ENCODE measurements at places on chromosomes 1 and 21. TPM values are rescaled to one million over a fixed set of nuclear protein-coding genes. Genes with fewer than 3 reads are reported as not detected.

- H3K27ac ChIP-seq, result no peak overlapping the region
- H3K36me3 ChIP-seq, result no peaks in the 10 kb centered on the region
- peak; percentile 90 for DNase-seq
- H3K27me3 ChIP-seq, result no peaks in the 10 kb centered on the region
Observed at GRCh38 chr1:152052606-152053005, 15.8 kb upstream of the S100A11 start.

DNA sequence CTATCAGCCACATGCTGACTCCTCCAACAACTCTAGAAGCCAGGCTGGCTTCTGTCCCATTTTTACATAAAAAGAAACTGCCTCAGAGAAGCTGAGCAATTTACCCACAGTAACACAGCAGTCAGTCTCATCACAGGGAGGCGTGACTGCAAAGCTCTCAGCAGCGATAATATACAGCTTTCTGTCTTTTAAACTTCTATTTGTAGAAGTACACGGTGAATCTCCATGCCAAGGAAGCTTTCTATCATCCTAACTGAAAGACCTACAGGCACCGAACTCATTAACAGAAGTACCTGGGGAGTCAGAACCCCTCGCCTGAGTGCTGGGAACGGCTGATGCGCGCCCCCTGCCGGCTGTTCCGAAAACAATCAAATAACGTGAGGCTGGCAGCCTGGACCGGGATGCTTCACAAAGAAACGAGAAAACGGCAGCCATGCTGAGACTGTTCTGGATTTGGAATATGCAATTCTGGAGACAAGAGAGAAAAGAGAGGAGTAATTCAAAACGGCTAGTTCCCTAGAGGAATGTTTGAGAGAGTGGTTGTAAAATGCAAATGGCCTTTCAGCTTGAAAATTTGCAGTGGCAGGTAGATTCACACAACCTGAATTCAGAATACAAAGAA, 43.5 kb upstream of the RAB4A start:
- no peak overlapping the region for H3K4me3 ChIP-seq
- DNase-seq, result peak; percentile 88
- H3K27ac ChIP-seq, result peak overlapping the region; percentile 95
- no peaks in the 10 kb centered on the region for H3K27me3 ChIP-seq

DNA sequence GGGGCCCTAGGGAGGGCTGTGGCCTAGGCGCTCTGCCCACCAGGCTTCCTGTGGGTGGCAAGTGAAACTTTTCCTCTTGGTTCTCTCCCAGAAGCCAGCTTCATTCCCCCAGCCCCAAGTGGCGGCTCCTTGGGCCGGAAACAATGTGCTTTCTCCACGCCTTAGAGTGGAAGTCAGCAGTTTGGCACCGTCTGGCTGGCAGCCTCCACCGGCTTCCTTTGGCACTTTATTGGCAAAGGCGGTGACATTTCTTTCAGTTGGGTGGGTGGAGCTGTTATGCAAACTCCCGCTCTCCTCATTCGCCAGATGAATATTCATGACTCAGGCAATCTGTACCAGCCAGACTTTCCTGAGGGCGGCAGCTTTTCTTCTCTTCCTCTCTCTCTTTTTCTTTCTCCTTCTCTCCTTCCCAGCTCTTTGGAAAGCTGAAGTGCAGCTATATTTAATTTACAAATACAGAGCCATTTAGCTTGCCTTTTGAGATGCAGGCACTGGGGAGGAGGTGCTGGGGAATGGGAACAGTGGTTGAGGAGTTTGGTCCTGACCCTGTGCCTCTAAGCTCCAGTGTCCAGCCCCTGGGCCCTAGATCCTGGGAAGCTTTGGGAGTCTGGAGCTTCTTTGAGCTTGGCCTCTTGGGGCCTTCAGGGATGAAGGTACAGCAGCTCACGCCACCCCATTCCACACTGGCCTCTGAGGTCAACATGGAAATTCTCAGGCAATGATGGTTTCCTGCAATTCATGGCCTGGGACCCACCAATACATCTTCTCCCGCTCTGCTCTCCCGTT, 67.8 kb upstream of the POU3F1 start:
- no peak overlapping the region for H3K4me3 ChIP-seq
- DNase-seq, result no peak

GRCh38 chr21:44972301-44972814, 32.5 kb downstream of the SLX9 start:
- peaks cover 4% of the 10 kb centered on the region for H3K36me3 ChIP-seq
- DNase-seq, result no peak
- H3K4me3 ChIP-seq, result no peak overlapping the region
- no peaks in the 10 kb centered on the region for H3K4me1 ChIP-seq
- no peaks in the 10 kb centered on the region for H3K27me3 ChIP-seq

- H3K4me1 ChIP-seq, result peaks cover 8% of the 10 kb centered on the region
- no peaks in the 10 kb centered on the region for H3K27me3 ChIP-seq
- H3K27ac ChIP-seq, result no peak overlapping the region
- no peak overlapping the region for H3K4me3 ChIP-seq
Observed at GRCh38 chr1:58900396-58900795, 116.5 kb upstream of the JUN start.

DNA sequence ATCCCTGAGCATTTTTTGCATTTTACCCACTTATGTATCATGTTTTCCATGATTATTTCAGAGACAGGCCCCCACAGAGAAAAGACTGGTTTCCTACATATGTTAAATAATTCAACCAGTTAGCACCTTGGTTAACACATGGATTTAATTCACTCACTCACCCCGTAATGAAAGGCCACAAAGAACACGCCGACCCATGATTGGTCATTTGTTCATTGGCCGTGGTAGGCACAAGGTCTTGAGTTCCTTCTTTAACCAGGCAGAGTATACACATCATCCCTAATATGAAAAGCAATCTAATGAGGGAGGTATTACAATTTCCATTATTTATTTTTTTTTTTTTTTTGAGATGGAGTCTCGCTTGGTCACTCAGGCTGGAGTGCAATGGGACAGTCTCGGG, 50.6 kb downstream of the RPS6KA1 start:
- no peak overlapping the region for H3K4me3 ChIP-seq
- DNase-seq, result no peak
- no peaks in the 10 kb centered on the region for H3K27me3 ChIP-seq
- H3K36me3 ChIP-seq, result peaks cover under 1% of the 10 kb centered on the region
- H3K4me1 ChIP-seq, result no peaks in the 10 kb centered on the region

- DNase-seq, result no peak
- no peaks in the 10 kb centered on the region for H3K27me3 ChIP-seq
Observed at GRCh38 chr21:29843804-29844203, 96.0 kb downstream of the GRIK1 start.

DNA sequence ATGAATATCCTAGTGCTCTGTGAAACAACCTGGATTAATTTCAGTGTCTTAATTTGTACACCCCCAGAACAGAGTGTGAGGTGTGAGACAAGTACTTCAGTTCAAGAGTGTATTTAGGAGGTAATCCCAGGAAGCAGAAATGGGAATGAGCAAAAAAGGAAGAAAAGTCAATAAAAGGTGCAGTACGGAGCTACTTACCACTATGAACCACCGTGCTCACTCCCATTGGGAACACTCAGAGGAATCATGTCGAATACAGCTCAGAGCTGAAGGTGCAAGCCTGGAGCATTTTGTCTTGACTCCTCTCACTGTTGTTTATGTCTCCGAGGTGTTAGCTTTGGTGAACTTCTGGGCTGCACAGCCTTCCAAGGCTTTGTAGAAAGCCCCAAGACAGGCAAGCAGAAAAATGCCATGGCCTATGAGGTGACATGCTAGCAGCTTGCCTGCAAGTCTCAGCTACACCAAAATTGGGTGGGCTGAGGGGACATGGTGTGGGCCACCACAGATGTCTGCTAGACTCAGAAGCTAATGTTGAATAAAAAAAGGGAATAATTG, 7.4 kb upstream of the SVBP start:
- no peak overlapping the region for H3K27ac ChIP-seq
- H3K4me3 ChIP-seq, result no peak overlapping the region
- no peaks in the 10 kb centered on the region for H3K27me3 ChIP-seq
- H3K36me3 ChIP-seq, result no peaks in the 10 kb centered on the region

- no peak for DNase-seq
- no peaks in the 10 kb centered on the region for H3K36me3 ChIP-seq
- no peak overlapping the region for H3K27ac ChIP-seq
- no peak overlapping the region for H3K4me3 ChIP-seq
- H3K4me1 ChIP-seq, result no peaks in the 10 kb centered on the region
- no peaks in the 10 kb centered on the region for H3K27me3 ChIP-seq
Observed at GRCh38 chr1:43495204-43495603, 35.5 kb upstream of the PTPRF start.

DNA sequence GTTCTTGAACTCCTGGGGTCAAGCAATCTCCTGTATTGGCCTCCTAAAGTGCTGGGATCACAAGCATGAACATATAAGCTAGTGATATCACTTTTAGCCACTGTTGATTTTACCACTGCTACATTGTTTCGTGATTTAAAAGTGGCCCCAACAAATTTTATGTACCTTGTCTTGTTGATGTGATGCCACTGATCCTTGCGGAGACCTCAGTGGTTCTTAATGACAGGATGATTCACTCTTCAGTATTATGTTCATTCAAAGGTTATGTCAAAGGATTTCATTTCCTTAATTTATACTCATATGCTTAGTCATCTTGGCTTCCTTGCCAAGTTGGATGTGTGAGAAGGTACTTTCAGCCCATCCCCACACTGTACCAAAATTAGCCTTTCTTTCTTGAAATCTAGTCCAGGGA, 12.1 kb downstream of the PRKACB start:
- no peaks in the 10 kb centered on the region for H3K36me3 ChIP-seq
- H3K4me3 ChIP-seq, result no peak overlapping the region
- DNase-seq, result no peak
- no peaks in the 10 kb centered on the region for H3K27me3 ChIP-seq

GRCh38 chr1:41516168-41517061, 31.9 kb upstream of the EDN2 start:
- H3K36me3 ChIP-seq, result no peaks in the 10 kb centered on the region
- no peak overlapping the region for H3K4me3 ChIP-seq
- peak; percentile 92 for DNase-seq
- H3K27me3 ChIP-seq, result no peaks in the 10 kb centered on the region
- H3K4me1 ChIP-seq, result peaks cover 29% of the 10 kb centered on the region

GRCh38 chr1:38451541-38451993, 405.0 kb upstream of the POU3F1 start:
- no peak for DNase-seq
- no peaks in the 10 kb centered on the region for H3K36me3 ChIP-seq
- H3K4me1 ChIP-seq, result peaks cover 5% of the 10 kb centered on the region
- no peaks in the 10 kb centered on the region for H3K27me3 ChIP-seq

Gene C1orf232
- not detected for total RNA-seq

Gene GJA4
- 22.7 TPM for total RNA-seq
